Aorta (tissue), 5 donors: ENCODE measurements at places on chromosomes 4 and X.

DNA sequence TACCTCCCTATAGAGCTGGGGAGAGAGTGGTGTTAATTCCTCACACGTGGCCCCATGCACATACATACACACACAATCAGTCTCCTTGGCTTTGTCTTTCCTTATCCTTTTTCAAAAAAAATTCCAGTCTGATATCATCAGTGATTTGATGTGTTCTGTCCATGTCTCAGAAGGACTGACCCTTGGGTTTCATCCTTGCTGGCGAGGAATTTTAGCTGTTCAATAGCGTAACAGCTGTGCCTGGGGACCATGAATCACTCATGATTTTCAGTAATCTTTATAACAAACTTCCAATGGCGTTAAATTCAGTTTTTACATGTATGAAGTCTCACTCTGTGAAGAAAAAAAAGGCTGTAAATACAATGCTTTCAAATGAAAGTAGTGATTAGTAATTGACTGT is 204.6 kb downstream of the RBMX2 start:
- H3K4me3 ChIP-seq, result no peak overlapping the region
- no peak for DNase-seq
- H3K27me3 ChIP-seq, result no peaks in the 10 kb centered on the region

DNA sequence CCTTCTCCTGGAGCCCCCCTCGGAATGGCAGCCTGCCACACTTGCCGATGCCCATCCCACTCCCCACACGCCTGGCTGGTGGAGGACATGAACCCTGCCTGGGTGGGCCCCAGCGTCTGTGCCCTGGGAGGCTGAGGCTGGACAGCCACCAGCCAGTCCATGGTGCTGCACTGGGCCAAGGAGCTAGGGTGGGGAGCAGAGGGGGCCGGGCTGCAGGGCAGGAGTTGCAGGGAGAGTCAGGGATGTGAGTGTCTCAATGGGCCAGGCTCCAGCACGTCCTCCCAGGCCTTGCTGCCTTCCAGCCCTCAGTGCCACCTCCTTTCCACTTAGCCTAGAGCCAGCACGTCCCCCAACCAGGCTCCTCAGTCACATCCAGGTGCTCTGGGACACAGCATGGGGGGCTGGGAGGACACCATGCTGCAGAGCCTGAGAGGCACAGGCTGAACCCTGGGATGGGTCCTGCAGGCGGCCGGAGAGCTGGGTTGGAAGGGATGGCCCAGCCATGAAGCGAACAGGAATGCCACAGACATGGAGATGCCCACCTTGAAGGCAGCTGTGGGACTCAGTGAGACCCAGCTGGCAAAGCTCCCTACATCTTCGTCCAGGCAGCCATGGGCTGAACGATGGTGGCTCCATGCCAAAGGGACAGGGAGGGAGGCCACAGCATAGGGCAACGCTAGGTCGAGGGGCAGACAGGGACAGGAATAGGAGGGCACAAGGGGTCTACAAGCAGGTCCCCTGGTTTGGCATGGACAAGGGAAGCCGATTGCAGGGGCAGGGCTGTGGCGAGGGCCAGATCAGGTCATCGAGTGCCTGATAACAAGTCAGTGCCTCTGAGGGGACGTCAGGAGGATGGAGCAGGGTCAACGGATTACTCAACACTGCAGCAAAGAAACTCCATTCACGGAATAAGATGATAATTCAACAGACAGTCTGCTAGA is 30.1 kb upstream of the MXD4 start:
- no peaks in the 10 kb centered on the region for H3K36me3 ChIP-seq
- no peaks in the 10 kb centered on the region for H3K4me1 ChIP-seq
- H3K27me3 ChIP-seq, result no peaks in the 10 kb centered on the region
- peak; percentile 62 for DNase-seq
- H3K27ac ChIP-seq, result no peak overlapping the region

DNA sequence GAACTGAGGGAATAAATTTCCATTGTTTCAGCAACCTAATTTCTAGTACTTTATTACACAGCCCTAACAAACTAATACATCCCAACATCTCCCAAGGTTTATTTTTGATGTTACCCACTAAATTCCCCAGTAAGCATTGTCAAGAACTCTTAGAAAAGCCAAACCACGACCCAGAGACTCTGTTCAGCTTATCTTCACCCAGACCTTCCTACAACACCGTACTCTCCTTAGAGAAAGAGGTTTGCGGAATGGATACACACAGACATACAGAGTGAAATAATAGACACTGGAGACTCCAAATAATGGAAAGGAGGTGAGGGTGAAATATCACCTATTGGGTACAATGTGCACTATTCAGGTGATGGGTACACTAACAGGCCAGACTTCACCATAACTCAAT is 75.6 kb downstream of the LRBA start:
- H3K4me1 ChIP-seq, result peaks cover 2% of the 10 kb centered on the region
- H3K27ac ChIP-seq, result no peak overlapping the region
- DNase-seq, result no peak
- no peaks in the 10 kb centered on the region for H3K27me3 ChIP-seq
- no peaks in the 10 kb centered on the region for H3K36me3 ChIP-seq

GRCh38 chrX:134604701-134605311 is 53.5 kb downstream of the PLAC1 start:
- H3K27ac ChIP-seq, result no peak overlapping the region
- no peaks in the 10 kb centered on the region for H3K4me1 ChIP-seq
- H3K27me3 ChIP-seq, result no peaks in the 10 kb centered on the region
- H3K36me3 ChIP-seq, result no peaks in the 10 kb centered on the region
- DNase-seq, result no peak

- no peak overlapping the region for H3K27ac ChIP-seq
- no peaks in the 10 kb centered on the region for H3K27me3 ChIP-seq
- DNase-seq, result no peak
Measured at GRCh38 chr4:159229164-159229563, 126.3 kb downstream of the RAPGEF2 start.
